Stimulated activated CD4-positive, alpha-beta T cell treated with anti-CD3 and anti-CD28 coated beads, TNF-alpha, amount 100 ng/mL, for 24 hours (primary cell): ENCODE measurements at places on chromosomes 16 and 17.

- DNase-seq: no peak
Observed at GRCh38 chr16:55941552-55941951, 66.4 kb upstream of the CES5A start.

DNA sequence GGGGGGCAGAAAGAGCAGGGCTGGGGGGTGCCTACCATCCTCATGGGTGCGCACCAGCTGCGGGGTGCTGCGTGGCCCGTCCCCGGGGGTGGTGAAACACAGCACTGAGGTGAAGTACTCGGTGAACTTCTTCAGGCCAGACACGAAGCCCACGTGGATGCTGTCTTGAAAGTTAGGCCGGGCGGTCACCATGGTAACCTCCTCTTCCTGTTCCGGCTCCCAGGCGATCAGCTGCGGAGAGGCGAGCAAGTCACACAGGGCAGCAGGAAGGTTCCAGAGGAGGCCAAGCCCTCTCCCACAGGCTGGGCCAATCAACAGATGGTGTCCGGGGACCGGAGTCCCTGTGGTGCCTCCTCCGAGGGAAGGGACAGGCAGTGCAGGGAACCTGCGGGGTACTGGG, 90.1 kb upstream of the CDC42EP4 start:
- no peak for DNase-seq

DNA sequence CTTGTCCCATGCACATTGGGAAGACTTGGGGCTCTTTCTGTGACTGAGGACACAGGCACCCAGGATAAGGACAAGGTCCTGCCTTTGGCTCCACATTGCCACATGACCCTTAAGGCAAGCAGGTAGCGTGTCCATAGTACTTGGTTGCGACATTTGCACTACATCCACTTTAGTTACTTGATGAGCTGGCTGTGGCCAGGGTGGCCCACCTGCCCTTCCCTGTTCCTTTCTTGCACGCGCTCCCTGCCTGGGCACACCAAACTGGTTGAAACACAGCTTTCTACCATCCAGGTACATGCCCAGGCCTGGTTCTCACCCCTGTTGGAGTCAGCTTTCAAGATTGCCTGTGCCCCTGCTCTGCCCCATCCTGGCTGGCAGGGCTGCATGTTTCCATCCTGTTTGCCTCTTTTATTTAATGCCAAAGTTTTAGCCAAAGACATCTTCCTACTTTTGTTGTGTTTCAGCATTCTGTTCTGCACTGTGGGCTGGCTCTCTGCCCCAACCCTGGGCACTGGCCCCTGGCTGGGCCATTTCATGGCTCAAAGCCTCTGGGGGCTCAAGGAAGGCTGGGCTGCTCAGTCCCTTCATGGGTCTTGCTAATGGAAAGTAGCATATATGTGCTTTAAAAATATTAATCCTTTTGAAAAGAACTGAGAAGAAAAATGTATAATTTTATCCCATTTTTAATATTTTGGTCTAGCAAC, 3.2 kb downstream of the B3GNT9 start:
- DNase-seq: no peak

DNA sequence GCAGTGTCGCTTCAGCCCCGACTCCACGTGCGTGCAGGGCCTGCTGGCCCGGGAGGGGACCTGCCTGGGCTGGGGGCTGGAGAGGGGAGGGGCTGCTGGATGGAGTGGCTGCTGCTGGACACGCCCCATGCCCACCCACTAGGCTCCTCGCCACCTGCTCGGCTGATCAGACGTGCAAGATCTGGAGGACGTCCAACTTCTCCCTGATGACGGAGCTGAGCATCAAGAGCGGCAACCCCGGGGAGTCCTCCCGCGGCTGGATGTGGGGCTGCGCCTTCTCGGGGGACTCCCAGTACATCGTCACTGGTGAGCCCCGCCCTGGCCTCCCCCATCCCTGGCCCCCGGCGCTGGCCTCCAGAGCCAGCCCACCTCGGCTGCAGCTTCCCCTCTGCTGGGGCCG, 2.4 kb downstream of the BRICD5 start:
- no peak for DNase-seq

DNA sequence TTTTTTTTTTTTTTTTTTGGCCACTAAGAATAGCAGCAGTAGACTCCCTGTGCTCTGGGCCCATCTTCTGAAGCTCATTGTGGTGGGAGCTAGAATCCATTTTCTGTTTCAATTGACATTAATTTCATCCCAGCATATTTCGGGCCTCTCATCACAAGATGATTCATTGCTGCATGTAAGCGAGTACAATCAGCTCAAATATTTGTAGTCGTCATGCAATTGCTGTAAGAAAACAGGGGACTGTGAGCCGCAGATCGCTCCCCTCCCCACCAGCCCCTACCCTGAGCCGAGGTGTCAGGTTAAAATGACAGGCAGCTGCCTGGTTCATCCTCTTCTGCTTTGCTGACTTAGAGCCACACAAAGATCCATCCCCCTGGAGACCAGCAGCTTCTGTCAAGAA, 358.8 kb upstream of the CDH5 start:
- DNase-seq: no peak

DNA sequence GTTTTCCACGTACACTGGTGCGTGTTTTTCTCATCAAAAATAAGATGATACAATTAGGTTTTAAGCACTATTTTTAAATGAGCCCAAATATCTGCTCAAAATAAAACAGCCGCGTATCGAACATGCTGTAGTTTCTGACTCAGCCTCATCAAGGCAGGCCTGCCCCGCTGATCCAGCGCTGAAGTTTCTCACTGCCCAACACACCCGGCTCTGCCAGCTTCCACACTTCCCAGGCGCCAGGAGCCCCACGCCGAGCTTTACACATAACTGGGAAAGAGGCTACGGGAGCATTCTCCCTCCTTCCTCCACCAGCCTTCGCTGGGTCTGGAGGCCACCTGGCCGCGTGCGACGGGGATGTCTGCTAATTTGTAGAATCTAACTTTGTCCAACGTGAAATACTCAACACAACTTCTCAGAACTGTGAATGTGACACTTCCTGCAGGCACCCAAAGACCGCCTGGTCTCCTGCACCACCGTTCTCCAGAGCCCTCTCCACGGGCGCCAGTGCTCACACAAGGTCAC, 42.1 kb downstream of the MAP1LC3B start:
- no peak for DNase-seq

GRCh38 chr16:85624646-85625045, 11.5 kb downstream of the GSE1 start:
- DNase-seq: no peak

GRCh38 chr16:51919736-51920135, 627.2 kb downstream of the TOX3 start:
- no peak for DNase-seq

GRCh38 chr16:14462811-14463210, 167.2 kb downstream of the PARN start:
- DNase-seq: no peak

- DNase-seq: no peak
Observed at GRCh38 chr17:50266384-50267073, 7.7 kb upstream of the TMEM92 start.

- DNase-seq: no peak
Observed at GRCh38 chr17:21163101-21163500, 36.3 kb downstream of the DHRS7B start.

DNA sequence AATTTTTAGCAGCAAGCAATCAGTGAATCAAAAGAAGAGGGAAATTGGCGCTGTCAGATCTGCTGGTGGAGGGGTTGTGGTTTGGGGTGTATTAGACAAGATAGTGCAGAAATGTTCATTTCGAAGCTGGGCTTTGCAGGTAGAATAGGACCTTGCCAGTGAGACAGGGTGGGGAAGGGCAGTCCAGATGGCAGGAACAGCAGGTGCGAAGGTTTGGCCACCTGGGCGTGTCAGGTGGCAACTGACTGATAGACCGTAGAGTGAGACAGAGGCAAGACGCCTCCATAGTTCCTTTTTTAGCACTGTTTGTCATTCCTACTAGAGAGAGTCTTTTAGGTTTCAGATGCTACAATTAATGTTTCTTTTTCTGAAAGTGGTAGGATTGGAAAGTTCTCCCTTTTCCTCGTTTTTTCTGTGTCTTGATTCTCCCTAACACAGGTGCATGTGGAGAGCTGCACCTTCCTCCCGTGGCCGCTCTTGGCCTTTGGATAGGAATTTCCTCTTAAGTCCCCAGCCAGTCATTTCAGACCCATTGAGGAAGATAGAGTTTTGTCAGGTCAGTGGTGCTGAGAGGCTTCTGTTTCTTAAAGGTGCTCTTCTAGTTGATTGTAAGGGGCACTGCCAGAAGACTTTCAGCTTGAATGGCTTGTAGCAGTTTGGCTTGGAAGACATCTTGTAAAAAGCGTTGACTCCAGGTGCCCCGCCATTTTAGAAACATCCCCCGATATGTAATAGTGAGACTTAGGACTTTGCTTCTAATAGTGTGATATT, 315.6 kb downstream of the SNX29 start:
- no peak for DNase-seq

DNA sequence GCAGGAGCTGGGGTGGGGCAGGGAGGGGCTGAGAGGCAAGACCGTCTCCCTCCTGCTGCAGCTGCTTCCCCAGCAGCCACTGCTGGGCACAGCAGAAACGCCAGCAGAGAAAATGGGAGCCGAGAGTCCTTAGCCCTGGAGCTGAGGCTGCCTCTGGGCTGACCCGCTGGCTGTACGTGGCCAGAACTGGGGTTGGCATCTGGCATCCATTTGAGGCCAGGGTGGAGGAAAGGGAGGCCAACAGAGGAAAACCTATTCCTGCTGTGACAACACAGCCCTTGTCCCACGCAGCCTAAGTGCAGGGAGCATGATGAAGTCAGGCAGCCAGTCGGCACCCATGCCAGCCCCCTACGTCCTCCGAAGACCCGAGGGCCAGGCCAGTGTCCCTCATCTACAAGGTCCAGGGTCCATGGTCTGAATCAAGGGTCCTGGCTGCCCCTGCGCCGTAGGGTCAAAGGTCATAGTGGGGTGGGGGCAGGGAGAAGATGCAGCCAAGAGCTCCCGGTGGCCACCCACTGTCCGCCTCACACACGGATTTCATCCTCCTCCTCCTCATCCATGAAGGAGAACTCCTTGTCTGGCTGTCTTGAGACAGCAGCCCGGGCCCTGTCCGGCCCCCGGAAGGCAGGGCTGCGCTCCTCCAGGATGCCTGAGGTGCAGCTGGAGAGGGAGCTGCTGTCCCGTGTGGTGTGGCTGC, 23.4 kb upstream of the CPSF4L start:
- no peak for DNase-seq

DNA sequence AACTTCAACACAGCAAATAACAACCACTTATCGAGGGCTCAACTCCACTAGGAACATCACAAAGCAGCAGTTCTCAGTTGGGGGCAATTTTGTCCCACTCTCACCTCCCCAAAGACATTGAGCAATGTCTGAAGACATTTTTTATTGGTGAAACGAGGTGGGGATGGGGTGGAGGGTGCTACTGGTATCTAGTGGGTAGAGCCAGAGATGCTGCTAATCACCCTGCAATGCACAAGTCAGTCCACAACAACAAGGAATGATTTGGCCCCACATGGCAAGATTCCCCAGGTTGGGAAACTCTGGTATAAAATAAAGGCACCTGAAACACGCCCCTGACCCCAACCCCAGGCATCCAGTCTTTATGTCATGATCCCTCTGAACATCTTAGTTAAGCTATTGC, 33.3 kb downstream of the TLE7 start:
- no peak for DNase-seq

GRCh38 chr16:16857603-16858283, 478.8 kb downstream of the NPIPA7 start:
- DNase-seq: no peak

DNA sequence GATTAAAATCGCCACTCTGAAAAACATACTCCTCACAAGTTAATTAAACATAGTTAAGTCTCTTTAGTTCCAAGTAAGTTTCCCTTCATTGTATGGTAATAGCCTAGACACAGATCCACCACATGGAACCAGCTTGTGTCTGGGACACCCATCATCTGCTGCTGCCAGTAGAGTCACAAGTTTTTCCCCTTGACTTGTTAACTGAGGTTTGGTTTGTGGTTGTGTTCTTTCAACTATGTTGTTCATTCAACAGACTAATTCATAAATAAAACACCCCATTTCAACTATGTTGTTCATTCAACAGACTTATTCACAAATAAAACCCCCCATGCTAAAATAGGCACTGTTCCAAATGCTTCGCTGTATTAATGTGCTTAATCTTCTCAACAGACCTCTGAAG, 24.4 kb downstream of the YWHAE start:
- DNase-seq: no peak

DNA sequence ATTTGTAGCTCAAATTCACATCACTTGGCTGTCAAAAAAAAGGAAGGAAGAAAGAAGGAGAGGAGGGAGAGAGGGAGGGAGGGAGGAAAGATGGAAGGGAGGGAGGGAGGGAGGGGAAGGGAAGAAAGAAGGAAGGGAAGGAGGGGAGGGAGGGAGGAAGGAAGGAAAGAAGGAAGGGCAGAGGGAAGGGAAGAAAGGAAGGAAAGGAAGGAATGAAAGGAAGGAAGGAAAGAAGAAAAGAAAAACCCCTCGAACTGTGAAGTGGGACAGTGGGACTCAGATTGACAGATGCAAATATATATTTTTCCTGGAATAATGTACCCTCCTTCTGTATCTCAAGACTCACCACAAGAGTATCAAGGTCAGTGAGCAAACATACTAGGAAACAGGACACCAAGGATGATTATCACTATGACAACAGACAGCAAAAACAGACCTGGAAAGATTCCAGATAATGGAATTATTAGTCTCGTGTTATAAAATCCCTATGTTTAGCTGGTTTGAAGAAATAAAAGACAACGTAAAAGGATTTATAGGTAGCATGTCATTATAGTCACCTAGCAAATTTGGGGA, 24.2 kb upstream of the ABCA3 start:
- no peak for DNase-seq

- DNase-seq: no peak
Observed at GRCh38 chr17:9810100-9810949, 11.6 kb downstream of the GSG1L2 start.

- no peak for DNase-seq
Observed at GRCh38 chr17:77378318-77379064, 237.7 kb downstream of the SEC14L1 start.

GRCh38 chr17:17499402-17500145, 3.4 kb upstream of the RASD1 start:
- DNase-seq: no peak

GRCh38 chr16:87291944-87292343, 25.2 kb downstream of the C16orf95 start:
- DNase-seq: no peak

DNA sequence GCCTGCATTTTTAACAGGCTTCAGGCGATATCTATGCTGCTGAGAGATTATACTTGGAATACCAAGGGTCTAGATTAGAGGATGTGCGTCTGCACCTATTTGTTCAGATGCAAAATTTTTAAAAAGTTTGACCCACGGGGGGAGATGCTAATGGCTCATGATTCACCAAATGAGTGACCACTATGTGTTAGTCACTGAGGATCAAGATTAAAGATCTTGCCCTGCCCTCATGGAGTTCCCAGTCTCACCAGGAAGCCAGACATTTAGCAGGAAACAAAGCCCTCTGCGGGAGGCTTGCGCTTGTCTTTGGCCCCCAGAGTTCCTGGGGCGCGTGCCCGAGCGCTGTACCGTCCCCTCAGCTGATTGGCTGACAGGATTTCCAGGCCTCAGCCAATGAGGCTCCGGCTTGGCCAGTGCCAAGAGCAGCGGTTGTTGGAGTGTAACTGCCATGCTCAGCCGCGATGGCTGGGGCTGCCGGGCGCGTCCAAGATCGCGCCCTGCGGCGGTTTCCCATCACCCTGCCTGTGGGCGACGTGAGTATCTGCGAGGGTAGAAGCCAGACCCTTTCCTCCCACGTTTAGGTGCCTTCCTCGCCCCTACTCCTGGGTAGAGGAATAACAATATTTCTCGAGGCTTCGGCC, 4.5 kb upstream of the DDX19B start:
- DNase-seq: no peak
